ENCODE measurements at places on chromosomes 1 and 21.
A peak's percentile ranks its signal among the peaks of the same experiment; 100 is the strongest.

- no peak for DNase-seq
Measured at GRCh38 chr1:8285103-8285502, 32.8 kb upstream of the SLC45A1 start.

- DNase-seq: no peak
Measured at GRCh38 chr1:81505831-81506230, 294.9 kb upstream of the ADGRL2 start.

GRCh38 chr1:4931486-4931885 lies 277.1 kb downstream of the AJAP1 start:
- no peak for DNase-seq

GRCh38 chr1:90591970-90592356 lies 125.1 kb downstream of the BARHL2 start:
- DNase-seq: no peak

- DNase-seq: no peak
Measured at GRCh38 chr1:4825800-4826450, 171.5 kb downstream of the AJAP1 start.

GRCh38 chr1:209609041-209609790 lies 25.7 kb downstream of the CAMK1G start:
- DNase-seq: no peak

- no peak for DNase-seq
Measured at GRCh38 chr1:58932859-58933598, 149.2 kb upstream of the JUN start.

GRCh38 chr21:29080454-29080941 lies 7.0 kb upstream of the CCT8 start:
- DNase-seq: no peak

- no peak for DNase-seq
Measured at GRCh38 chr1:159908031-159908940, 8.3 kb upstream of the CFAP45 start.

DNA sequence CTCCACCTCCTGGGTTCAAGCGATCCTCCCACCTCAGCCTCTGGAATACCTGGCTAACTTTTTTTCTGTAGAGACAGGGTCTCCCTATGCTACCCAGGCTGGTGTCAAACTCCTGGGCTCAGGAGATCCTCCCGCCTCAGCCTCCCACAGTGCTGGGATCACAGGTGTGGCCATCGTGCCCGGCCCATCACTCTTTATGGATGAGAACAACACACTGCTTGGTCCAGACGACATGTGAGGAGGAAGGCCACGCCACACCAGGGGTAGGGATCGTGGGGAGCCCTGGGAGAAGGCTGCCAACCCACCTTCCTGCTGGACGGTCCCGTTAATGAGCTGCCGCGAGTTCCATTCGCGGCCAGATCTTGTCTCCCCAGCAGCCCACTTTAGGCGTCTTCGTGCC lies 5.0 kb upstream of the GABRD start:
- DNase-seq: no peak

- DNase-seq: no peak
Measured at GRCh38 chr1:202967684-202968281, 726 bp upstream of the CYB5R1 start.

GRCh38 chr1:85502171-85502570 lies 37.2 kb upstream of the DDAH1 start:
- DNase-seq: no peak

GRCh38 chr1:46171351-46171750 lies 3.5 kb upstream of the TSPAN1 start:
- no peak for DNase-seq

GRCh38 chr1:183131166-183131565 lies 54.9 kb upstream of the LAMC2 start:
- no peak for DNase-seq

- DNase-seq: no peak
Measured at GRCh38 chr21:42083361-42083690, 12.2 kb downstream of the UMODL1 start.

DNA sequence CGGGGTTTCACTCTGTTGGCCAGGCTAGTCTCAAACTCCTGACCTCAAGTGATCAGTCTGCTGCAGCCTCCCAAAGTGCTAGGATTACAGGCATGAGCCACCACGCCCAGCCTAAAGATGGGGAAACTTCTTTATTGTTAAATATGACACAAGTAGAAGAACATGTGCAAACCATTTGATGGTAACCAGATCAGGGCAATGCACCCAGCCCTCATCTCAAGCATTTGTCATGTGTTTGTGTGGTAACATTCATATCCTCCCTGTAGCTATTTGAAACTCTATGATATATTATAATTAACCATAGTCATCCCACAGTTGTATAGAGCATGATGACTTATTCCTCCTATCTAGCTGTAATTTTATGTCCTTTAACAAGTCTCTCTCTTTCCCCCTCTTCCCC lies 119.5 kb upstream of the TMPRSS2 start:
- DNase-seq: no peak

DNA sequence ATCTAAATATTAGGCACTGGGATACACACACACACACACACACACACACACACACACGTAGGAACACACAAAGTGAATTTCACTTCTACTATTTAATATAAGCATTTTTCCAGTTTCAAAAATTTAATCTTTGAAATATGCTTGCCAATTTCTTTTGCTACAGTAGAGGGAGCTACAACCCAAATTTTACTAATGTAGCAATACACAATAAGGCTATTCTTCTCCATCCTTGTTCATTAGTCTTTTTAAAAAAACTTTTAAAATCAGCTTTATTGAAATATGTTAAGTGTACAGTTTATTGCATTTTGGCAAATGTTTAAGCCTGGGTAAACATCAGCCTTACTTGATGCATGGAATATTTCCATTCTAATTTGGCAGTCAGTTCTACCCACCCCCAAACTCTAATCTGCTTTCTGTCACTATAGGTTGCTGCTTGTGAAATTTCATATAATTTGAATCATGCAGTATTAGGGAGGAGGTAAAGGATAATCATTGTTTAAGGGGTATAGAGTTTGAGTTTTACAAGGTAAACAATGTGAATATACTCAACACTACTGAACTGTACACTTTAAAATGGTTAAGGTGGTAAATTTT lies 93.0 kb upstream of the TENT5C start:
- DNase-seq: no peak

DNA sequence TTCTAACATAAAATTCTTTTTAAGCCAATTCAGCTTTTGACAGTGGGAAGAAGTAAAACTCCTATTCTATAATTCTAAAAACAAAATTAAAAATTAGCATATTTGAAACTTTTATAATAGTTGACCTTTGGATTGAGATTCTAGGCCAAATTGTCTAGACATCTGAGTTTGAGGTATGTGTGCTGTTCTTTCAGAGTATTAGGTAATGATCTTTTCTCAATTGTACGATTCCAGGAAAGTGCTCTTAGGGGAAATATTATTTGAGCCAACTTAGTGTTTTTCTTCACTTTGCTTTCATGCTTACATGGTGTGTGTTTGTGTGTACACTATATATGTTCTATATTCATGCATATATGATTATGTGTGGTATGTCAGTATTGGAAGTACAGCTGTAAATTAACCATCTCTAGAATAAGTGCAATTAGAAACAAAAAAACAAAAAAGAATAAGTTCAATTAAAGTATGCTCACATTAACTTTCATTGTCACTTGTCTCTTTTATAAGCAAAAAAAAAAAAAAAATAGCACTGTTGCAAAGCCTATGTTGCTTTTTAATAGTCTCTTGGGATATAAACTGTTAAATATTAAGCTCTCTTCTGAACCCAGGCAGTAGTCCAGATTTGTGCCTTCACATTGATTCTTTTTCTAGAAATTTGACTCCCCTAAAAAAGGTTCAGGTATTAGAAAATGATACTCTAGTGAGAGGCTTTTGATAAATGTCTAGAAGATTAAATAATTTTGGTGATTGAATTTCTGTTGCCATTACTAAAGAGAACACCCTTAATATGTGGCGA lies 132.2 kb downstream of the ATP5PO start:
- no peak for DNase-seq

GRCh38 chr1:15180945-15181523 lies 27.5 kb downstream of the TMEM51 start:
- no peak for DNase-seq

- DNase-seq: no peak
Measured at GRCh38 chr1:193366764-193367507, 180.5 kb upstream of the B3GALT2 start.

- DNase-seq: no peak
Measured at GRCh38 chr1:19665186-19665495, 466 bp downstream of the HTR6 start.

GRCh38 chr1:55820501-55820900 lies 605.3 kb upstream of the USP24 start:
- DNase-seq: no peak

- DNase-seq: no peak
Measured at GRCh38 chr1:155513300-155513916, 49.2 kb downstream of the ASH1L start.

DNA sequence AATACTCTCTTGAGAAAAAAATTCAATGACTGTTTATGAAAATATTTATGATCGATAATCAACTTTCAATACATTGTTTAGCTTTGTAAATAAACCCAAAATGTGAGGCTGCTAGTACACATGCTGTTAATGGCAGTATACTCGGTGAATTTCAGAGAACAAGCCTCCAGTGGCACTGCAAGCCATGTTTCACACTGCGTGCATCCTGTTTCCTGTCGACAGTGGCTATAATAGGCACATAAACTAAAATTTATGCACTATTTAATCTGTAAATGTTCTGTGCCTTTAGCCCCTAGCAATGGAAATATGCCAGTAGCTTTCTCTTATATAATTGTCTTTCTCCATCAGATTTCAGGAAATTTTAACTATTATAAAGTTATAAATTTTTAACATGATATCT lies 26.3 kb upstream of the RGS18 start:
- DNase-seq: no peak

- DNase-seq: no peak
Measured at GRCh38 chr1:65881067-65881594, 88.4 kb downstream of the PDE4B start.

DNA sequence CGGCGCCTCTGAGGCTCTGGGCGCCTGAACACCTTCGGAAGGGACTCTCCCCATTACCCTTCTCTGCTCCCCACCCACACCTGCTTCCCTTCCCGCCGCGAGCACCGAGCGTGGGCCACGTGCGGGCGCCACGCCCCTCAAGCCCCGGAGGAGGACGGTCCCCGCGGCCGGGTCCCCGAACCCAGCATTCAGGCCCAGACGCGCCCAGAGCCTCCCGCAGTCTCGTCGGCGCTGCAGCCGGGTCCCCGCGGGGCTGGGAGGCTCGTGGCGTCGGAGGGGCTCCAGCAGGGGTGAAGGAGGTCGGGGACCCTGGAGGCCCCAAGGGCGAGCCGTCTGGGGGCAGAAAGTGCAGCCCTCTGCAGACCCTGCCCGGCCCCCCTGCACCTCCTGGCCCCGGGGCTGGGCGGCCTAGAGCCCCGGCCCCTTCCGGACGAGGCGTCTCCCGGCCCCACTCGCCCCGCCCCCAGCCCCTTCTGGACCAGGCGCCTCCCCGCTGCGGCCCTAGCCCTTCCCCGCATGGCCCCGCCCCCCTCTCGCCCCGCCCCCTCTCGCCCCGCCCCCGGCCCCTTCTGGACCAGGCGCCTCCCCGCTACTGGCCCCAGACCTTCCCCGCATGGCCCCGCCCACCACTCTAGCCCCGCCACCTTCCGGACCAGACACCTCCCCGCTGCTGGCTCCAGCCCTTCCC lies 378 bp upstream of the SMIM1 start:
- peak; percentile 93 for DNase-seq

DNA sequence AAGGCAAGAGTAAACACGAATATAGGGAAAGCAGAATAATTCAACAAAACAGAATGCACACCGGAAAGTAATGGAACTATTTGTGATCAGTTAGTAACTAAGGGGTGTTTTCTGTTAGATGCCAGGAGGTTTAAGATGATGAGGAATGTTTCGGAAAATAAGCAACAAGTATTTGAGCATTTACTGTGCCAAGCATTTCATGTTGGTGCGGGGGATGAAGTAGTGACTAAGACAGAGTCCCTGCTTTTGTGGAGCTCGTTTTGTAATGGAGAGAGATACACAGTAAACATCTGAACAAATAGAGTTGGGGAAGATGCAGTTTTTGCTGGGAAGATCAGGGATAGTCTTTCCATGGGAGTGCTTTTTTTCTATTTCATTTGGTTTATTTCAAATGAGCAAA lies 78.7 kb downstream of the DYRK1A start:
- no peak for DNase-seq

- DNase-seq: no peak
Measured at GRCh38 chr1:171743081-171743870, 1.4 kb upstream of the VAMP4 start.

DNA sequence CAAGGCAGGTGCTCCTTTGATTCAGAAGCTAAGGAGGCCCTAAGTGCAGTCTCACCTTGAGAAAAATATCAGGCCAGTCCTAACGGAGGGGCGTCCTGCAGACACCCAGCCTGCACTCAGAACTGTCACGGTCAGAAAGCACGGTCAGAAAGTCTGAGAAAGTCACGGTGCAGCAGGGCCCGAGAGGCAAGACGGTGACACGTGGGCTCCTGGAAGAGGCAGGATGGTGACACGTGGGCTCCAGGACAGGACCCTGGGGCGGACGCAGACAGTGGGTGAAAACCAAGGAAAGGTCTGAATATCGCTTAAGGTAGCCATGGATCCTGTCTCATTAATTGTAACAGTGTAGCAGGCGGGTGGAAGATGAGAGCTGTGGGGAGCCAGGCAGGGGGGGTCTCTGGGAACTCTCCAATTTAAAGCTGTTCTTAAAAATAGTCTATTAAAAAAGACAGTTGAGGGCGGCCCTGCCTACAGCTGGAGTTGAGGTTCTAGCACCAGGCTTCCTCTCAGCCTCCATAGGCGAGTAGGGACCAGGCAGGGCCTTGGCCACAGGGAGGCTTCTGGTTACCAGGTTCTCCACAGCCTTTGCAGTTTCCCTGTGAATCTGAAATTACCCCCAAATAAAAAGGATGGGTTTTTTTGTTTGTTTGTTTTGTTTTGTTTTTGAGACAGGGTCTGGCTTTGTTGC lies 65.2 kb downstream of the FAAP20 start:
- no peak for DNase-seq

DNA sequence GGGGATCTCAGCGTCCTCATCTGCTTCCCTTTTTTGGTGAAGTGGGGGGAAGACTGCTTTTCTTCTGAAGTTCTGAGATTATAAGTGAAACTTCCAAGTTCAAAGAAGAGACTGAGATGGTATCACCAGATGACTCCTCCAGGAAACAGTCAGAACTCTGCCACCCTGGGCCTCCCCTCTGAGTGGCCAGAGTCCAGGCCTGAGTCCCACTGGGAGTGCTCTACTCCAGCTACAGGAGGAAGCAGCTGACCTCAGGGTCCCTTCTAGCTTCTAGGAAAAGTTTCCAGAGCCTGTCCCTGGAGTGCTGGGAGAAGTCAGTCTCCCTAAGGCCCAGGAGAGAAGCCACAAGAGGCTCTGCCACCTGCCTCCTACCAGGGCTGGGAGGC lies 104.7 kb downstream of the CASZ1 start:
- DNase-seq: no peak

- DNase-seq: no peak
Measured at GRCh38 chr1:185377831-185378230, 60.8 kb upstream of the IVNS1ABP start.

GRCh38 chr1:184656221-184656620 lies 98.4 kb downstream of the EDEM3 start:
- DNase-seq: no peak

DNA sequence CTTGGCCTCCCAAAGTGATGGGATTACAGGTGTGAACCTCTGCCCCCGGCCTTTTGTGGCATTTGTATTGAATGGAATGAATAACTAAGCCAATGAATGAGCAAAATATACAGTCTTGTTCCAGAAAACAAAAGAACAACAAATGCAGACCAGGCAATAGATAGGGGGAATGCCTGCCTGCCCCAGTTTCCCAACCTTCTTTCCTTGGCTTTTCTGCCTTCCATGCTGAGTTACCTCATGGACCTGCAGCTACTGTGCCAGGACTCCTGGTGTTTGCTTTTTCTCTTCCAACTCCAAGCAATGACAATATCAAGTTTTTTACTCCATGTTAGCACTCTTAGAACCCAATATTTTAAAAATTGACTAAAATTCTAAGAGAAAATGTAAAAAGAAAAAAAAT lies 58.6 kb upstream of the BACH1 start:
- no peak for DNase-seq
